NCI-H524 (cell line): ENCODE measurements at places on chromosomes 4 and X.

DNA sequence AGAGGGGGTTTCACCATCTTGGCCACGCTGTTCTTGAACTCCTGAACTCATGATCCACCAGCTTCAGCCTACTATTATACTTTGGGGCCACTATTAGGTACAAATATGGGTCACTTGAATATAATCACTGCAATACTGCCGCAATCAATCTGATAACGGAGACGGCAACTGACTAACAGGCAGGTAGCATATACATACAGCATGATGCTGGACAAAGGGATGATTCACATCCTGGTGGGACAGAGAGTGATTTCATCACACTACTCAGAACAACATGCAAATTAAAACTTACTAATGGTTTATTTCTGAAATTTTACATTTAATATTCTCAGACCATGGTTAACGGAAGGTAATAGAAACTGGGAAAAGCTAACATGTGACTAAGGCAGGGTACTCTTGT lies 10.9 kb downstream of the LRBA start:
- no peak for DNase-seq

- no peak for DNase-seq
These were observed 60.2 kb upstream of the GPC4 start for GRCh38 chrX:133475521-133475920.

GRCh38 chr4:168383510-168383909 lies 65.0 kb upstream of the DDX60 start:
- no peak for DNase-seq

DNA sequence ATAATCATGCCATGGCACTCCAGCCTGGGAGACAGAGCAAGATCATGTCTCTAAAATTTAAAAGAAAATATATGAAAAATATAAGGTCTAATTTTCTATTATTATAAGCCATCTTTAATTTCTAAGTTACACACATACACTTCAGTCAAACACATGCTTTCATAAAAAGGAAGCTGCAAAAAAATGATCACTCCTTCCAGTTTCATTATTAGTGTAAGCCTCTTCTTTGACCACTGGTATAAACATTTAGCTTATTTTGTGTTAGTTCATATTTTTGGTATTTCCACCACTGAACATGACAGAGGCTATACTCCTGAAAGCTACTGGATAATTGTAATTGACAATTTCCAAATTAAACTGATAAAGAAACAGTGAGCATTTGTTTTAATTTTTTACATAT lies 163.3 kb upstream of the USP38 start:
- no peak for DNase-seq

DNA sequence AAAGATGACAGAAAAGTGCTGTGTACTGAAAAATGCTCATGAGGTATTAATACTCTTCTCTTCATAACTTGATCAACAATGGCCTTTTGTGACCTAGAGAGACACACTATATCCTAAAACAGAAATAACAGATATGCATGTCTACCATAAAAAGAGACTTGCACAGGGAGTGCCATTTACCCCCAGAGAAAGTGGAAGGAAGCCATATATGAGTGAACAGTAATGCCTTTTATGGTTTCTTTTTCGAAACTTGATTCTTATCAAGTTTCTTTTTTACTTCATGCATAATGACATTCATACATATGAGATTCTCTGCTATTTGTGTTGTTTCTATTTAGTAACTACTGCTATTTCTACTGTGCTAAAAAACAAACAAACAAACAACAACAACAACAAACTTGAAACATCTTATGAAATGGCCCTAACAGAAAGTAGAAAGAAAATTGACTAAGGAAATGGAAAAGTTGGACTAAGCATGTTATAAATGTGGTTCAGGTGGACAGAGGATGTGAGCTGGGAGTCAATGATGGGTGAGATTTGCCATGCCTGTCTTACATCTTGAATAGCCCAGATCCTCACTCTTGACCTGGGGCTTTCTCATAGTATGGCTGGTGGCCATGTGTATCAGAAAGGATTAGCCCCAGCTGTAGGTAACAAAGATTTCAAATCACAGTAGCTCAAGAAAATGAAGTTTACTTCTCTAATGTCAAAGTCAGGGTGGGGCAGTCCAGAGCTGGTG lies 43.8 kb downstream of the GEMIN8 start:
- DNase-seq = no peak

- DNase-seq = no peak
These were observed 26.0 kb upstream of the ELF2 start for GRCh38 chr4:139202991-139203390.

DNA sequence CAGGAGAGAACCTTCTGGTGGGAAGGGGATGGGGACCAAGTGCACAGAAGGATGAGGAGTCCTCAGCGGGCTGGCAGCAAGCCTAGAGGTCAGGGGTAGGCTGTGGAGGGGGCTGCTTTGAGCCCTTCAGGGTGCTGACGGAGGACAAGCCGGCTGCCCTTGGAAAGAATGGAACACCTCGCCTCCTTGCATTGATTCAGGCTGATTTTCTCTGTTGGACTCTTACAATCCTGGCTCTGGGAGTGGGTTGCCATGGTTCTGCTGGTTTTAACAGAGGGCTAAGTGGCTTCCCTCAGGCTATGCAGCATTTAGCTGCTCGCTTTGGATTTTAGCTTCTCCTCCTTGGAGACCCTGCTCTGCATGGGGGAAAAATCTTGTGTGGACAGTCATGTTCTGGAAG lies 49.4 kb upstream of the CHRNA9 start:
- no peak for DNase-seq

- DNase-seq = no peak
These were observed 36.8 kb downstream of the TMPRSS11A start for GRCh38 chr4:67926485-67926884.

DNA sequence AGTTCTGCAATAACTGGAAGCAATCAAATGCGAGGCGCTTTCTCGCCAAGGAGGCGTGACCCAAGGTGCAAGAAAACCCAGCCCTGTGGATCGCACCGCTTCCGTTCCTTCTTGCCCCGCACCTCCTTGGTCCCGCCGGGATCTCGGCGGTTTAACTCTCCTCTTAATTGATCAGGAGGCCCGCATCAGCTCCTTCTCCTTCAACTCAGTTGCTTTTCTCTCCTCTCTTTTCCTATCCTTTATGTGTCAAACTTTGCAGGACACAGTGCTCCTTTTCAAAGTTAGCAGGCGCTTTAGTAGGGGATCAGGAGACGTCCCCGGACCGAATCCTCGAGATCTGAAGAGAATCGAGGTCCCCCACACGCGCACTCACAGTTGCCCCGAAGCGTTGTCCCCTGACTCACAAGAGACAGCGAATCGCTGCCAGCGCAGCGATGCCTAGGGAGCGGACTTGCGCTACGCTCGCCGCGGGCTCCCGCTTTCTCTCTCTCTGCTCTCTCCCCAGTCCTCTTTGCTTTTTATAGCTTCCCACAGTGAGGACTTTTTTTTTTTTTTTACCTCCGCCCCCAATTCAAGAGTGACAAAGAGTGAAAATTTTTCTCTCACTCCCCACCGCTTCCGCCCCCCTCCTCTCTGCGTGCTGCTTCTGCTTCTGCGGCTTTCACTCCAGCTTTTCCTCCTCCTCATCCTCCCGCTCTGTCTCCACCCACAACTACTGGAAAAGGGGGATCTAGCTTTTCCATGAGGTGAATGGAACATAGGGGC lies at the start of gene DKK2:
DKK2 (minus strand) TSS at position 495 of the 765 bp plus-strand sequence. CDS start 722 bp downstream, outside the sequence.
- no peak for DNase-seq

DNA sequence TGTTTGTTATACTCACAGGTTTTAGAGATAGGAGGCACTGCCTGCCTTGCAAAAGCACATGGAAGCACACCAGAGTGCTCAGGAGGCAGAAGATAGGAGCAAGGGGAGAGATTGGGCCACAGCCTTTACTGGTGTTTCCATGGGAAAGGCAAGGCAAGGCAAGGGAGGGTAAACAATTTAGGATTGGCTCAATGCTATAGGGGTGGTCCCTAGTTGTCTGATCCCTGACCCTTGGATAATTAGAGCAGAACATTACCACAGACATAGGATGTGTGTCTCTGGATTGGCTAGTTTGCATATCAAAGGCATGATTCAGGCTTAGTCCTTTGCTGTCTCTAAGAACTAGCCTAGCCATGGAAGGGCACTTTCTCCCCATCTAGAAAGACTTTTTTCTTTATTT lies 36.1 kb downstream of the GRXCR1 start:
- no peak for DNase-seq

GRCh38 chr4:1927675-1928074 lies 56.5 kb downstream of the NSD2 start:
- DNase-seq = no peak

GRCh38 chrX:26653050-26653449 lies 437.1 kb downstream of the MAGEB5 start:
- no peak for DNase-seq

DNA sequence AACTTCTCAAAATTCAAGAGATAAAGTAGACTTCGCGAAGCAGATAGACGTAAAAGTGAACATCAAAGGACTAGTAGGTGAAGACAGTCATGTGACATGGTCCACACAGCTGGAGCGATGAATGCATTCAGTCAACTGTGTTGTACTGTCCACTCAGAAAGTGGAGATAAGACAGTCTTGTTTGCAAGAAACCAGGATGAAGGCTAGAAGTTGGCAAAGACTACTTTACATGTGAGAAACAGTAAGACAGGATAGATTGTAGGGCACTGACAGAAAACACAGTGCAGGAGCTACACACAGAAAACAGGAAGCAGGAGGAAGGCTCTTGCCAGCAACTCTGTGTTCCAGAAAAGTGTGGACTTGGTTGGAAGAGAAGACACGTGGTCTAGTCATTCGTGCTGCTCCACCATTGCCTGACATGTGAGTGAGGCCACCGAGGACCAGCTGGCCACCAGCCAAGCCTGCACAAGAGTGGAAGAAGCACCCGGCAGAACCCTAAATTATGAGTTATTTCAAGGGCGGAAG lies 78.9 kb downstream of the FAT1 start:
- DNase-seq = no peak

DNA sequence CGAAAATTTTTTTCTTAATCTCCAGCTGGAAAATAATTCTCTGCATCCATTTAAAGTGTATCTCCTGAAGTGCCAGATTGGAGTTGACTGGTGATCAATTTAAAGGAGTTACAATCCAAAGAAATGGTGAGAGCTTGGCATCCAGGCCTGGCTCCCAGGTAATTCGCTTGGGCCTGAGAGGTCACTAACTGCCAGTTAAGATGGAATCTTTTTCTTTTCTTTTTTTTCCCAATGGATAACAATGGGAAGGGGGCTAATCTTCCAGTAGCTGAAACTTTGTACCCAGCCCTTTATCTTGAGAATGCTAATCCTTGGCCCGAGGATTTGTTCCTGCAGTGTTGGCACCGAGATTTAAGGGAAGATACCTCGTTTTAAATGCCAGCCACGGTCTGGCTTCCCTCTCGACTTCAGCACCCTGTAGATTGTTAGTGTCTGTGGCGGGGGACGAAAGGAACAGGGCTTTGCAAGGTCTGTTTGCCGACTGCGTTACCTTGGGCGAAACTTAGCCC lies 13.3 kb upstream of the PITX2 start:
- no peak for DNase-seq

GRCh38 chr4:11424000-11424399 lies 4.7 kb downstream of the HS3ST1 start:
- peak; percentile 58 for DNase-seq

DNA sequence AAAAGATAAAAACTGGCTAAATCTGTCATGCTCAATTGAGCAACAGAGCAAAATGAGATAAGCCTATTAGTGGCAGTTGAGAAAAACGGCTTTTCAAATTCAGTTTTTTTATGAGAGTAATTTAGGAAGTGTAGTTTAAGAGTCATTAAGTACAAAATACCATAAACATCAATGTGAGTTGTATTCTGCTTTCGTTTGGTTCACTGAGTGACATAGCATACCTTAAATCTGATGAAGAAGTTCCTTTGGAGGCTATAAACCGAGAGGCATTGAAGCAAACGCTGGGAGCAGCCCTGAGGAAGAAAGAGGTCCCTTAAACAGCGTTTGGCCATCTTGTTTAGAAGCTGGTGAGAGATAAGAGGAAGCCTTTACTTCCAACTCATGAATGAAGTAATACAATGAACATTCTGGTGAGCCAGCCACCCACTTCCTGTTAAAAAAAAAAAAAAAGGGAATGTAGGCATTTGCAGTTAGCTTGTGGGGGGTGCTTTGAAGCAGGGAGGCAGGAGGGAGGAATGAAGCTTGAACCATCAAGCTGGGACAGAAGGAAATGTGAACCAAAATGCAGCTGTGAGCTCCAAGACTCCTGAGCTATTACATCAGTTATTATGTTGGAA lies 132.3 kb downstream of the ZNF330 start:
- no peak for DNase-seq

DNA sequence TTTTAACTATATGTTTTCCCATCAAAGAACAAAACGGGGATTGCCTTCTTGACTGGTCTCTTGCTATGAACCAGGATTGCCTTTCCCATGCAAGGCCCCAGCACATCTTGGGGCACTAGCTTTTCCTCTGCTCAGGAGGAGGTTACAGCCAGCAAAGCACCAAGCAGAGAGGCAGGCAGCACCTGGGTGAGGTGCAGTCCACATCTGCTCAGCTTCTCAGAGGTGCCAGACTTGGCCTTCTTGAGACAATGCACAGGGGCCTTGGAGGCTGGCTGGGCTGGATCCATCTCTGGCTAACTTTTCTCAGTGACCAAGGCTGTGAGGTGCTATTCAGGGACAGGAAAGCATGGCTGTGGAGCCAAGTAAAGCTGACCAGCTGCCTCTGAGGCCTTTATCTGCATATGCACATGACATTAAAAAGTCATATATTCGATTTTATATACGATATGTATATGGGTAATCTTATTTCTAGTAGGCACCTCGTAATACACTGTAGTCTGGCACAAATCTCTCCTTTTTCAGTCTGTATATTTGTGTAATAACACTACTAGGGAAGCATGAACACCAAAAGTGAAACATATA lies 86.9 kb downstream of the CC2D2A start:
- DNase-seq = no peak

DNA sequence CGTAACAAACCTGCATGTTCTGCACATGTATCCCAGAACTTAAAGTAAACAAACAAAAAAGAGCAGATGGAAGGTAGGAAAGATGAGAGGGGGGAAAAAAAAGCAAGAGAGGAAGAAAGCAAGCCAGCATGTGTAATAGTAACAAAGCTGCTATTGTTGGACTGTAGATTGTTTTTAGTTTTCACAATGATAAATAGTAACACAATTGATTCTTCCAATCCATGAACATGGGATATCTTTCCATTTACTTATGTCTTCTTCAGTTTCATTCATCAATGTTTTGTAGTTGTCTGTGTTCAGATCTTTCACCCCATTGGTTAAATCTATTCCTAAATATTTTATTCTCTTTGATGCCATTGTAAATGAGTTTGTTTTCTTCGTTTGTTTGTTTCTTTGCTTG lies 85.0 kb upstream of the TBC1D9 start:
- DNase-seq = no peak

- peak; percentile 28 for DNase-seq
These were observed 220.3 kb upstream of the CXCL13 start for GRCh38 chr4:77385124-77385969.

DNA sequence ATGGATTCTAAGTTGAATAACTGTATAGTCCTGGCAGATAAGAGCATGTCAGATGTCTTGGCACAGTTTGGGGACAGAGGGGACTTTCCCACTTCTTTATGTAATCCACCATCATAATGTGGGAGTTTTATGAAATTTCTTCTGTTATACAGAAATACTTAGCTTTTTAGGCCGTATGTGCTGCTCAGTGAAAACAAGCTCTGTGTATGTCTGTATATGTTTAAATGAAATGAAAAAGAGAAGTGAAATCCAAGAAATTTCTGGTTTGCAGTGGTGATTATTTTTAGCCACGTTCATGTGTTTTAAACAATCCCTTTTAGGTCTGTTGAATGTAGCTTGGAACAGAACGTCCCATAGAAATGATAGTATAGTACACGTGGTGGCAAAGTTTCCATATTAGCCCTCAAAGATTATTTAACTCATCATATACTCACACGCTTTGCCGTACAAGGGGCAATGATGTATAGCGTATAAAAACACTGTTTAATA lies 41.0 kb downstream of the GAB1 start:
- no peak for DNase-seq

GRCh38 chr4:81482326-81482725 lies 10.6 kb upstream of the RASGEF1B start:
- DNase-seq = no peak
